Activated CD4-positive, alpha-beta T cell treated with anti-CD3 and anti-CD28 coated beads, Interleukin-2, amount 50 U/mL, for 48 hours (primary cell): ENCODE measurements at places on chromosomes 11 and 22.

DNA sequence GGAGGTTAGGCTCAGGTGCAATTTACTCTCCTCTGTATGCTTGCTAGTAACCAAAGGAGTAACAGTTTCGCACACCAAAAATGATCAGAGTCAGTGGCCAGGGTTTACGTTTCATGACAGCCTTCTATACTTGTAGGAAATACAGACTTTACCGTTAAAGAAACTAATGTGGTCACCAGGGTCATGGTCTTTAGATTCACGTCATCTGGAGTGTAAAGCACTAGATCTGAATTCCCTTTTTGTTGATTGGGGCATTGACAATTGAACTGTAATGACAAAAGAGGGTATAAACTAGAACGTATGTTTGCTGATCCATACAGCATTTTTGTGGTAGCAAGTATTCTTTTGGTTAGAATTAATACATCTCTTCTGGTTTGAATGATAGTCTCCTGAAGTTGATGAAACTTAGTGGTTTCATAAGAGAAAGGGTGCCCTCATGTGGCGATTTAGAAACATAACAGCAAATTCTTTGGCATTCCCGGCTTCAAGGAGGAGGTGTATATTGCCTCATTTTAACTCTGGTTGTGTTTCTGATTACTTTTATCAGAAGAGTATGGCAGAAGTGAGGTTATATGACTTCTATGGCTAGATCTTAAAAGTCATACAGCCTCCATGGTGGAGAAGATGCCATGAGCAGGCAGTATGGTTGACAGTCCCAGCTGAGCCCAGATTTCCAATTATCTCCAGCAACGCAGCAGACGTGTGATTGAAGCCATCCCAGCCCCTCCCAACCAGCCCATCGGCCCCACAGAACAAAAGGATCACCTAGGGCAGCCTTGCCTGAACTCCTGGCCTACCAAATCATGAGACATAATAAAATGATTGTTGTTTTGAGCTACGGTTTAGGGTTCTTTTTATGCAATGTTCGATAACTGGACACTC, 35.1 kb downstream of the MMP7 start:
- DNase-seq: no peak

DNA sequence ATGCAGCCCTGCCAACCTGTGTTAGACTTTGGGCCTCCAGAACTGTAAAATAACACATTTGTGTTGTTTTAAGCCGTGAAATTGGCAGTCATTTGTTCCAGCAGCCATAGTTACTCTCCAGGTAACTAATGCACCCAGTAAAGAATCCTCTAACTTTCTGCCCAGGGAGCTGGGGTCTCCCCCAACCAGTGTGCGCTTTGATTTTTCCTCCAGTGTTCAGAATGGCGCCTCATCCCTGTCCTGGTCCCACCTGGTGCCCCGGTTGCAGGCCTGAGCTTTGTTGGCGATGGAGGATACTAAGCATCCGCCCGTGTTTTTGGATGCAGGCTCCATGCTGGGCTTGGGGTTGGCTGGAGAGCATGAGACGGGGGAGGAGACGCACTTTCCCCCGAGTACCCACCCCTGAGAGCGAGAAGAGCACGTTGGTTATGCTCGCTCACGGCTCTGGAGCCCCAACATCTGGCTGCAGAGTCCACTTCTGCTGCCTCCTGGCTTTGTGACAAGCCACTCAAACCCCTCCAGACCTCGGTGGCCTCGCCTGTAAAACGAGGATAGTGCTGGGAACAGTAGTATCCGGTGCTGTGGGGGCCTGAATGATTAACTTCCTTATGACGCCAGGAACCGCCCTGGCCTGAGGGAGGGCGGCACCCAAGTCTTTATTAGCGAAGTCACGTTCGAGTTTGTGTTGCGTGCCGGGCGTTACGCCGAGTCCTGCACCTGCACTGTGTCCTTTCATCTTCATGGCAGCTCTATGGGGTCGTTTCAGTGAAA, 25.8 kb downstream of the MRGPRD start:
- no peak for DNase-seq

- no peak for DNase-seq
Measured at GRCh38 chr11:20056950-20057943, 103.0 kb downstream of the DBX1 start.

DNA sequence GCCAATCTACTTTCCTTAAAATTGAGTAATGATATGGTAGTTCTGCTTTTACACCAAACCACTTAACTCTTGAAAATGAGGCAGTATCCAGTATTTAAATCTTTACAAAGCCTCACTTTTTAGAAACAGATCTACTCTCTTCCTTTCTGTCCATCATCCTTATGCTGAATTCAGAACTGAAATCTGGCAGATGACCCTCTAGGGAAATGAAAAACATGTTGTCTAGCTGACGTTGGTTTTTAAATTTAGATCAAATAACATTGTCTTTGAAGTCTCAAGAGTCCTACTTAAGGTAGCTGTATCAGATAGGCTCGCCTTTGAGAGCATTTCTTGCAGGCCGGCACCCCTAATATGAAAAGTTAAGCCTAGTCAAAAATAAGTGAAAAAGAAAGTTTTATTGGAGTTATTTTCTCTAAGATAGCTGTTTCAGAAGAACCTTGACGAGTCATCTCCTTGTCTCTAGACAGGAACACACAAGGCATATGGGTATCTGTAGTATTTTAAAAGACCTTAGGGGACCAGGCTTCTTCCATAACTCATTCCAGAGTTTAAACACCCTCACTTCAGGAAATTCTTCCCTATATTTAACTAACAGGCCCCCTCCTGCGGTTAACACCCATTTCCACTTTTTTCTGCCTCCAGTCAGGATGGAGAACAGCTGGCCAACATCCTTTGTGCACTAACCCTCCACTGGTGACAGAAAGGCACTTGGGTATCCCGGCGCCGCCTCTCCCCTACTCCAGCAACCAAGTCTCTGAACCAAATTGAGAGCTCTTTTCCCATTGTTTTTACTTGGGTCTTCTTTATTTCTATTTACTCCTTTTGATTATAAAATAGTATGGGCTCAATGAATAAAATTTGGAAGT, 81.2 kb downstream of the WNT11 start:
- no peak for DNase-seq

DNA sequence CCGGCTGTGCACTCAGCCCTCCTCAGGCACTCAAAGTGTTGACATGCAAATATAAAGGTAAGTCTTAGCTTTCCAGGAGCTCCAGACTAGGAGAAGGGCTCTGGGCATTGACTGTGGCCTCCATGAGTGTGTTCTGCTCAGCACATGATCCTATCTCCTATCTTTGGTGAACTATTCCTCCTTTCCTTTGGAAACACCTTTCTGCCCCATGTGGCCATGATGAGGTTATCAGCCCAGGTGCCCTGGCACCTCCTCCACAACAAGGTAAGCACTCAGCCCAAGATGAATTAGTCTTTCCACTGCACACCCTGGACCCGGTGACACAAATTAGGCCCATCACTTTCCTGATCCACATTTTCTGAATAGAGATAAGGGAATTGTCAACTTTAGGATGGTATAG, 37.9 kb upstream of the LMO1 start:
- DNase-seq: no peak

- DNase-seq: no peak
Measured at GRCh38 chr11:104169091-104169490, 5.1 kb upstream of the PDGFD start.

- DNase-seq: no peak
Measured at GRCh38 chr22:23424031-23424430, 156.1 kb downstream of the IGLL1 start.

GRCh38 chr11:75142714-75143419, 8.0 kb upstream of the SLCO2B1 start:
- DNase-seq: peak; percentile 85

- no peak for DNase-seq
Measured at GRCh38 chr11:134636071-134636470, 224.0 kb upstream of the B3GAT1 start.

DNA sequence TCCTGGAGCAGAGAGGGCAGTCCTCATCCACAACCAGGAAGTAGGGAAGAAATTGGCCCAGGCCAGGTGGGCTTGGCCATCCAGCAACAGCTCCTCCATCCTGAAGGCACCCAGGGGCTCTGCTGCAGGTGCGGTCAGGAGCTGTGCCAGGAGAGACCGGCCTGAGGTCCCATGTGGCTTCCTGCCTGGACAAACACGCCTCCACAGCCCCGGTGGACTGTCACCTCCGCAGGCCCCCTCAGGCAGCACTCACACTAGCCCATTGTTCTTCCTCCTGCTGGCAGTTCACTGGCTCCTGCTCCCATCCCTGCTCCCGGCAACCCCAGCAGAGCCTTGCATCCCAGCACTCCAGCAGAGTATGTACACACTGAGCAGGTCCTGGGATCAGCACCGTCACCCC, 16.0 kb upstream of the POU2AF1 start:
- DNase-seq: no peak

GRCh38 chr22:16968218-16968595, 39.8 kb downstream of the GAB4 start:
- no peak for DNase-seq

DNA sequence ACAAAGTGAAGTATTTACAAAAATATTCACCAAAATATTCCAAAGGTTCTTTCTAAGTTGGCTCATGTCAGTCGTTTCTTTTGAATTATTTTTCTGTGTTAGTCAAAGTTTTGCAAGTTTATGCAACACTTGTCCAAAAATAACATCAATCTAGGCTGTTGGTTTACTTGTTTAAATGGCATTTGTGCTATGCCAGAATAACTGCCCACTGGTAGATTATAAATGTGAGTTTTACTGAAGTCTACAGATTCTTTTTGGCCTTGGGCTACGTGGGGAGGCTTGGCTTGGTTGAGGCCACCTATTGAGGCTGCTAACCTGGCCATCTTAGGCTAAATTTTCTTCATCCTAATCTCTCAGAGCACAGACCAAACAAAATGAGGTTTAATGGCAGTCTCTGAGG, 1091.9 kb upstream of the RAG2 start:
- no peak for DNase-seq

DNA sequence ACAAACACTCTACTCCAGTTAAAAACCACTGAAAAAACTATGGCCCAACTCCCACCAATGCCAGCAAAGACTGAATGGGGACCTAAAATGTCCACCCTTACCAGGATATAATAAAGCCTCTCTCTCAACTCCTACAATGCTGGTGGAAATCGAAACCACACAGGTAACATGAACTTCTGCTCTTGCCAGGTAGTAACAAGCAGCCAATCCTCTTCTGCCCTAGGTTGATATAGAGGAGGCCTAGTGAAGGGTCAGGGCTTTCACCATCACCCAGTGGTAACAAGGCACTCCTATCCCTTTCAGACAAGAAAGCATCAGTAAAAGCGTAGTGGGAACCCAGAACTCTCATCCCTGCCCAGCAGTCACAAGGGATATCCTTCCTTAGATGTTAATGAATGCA, 22.6 kb downstream of the DCUN1D5 start:
- DNase-seq: no peak

GRCh38 chr11:3989921-3990290, 104.7 kb upstream of the RRM1 start:
- no peak for DNase-seq

DNA sequence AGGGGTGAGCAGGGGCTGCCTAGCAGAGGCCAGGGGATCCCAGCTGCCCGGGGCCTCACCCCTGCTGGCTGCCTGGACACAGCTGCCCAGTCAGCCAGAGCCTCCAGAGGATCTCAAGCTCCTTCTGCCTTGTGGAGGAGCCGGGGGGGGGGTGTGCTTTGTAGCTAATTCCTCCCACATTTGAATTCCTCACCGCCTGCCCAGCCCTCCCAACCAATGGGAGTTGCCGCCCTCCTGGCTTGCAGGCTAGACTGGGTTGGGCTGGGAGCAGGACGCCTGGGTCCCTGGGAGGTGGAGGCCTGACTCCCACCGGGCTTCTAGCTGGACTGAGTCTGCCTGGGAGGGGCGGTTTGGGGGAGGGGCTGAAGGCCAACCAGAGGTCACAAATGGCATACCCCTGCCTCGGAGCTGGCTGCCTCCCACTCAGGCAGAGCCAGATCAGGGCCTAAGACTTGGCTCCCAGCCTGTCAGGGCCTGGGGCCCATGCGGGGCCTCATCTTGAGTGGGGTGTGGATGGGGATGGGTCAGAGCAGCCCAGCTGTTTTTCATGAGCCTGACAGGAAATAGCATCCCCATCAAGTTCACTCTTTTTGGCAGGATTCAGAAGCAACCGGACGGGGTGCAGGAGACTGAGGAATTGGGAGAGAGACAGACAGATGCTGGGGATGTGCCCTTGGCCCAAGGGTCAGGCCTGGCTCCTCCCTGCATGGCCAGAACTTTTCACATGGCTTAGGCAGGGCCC, 29.2 kb upstream of the PDE2A start:
- no peak for DNase-seq

DNA sequence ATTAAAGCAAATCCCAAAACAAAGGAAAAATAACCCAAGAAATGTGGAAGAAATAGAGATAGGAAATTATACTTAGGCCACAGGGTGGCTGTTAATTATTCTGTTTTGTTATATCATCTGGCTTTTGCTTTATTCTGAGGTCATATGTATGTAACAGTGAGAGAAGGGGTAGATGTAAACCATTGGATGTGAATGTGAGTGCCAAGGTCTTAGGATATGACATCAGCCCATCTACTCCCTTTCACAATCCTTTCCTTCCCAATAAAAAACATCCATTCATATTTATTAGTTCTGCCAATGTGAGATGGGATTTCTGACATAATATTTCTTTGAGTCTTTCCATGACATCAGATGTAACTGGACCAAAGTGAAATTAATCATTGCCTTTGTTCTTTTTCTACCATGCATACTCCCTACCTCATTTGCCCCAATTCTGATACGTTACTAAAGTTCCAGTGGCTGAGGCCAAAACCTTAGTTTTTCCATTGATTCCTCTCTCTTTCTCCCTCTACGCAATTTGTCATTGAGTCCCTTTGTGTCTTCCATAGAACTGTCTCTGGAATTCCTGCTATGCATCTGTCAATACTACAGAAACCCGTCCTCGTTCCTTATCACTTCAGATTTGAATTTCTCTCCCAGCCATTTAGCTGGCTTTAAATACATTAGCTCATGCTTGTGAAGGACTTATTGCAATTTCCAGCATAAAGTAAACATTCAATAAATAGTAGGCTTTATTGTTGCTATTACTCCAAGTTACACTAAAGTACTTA, 170.3 kb downstream of the ARHGAP42 start:
- DNase-seq: no peak

DNA sequence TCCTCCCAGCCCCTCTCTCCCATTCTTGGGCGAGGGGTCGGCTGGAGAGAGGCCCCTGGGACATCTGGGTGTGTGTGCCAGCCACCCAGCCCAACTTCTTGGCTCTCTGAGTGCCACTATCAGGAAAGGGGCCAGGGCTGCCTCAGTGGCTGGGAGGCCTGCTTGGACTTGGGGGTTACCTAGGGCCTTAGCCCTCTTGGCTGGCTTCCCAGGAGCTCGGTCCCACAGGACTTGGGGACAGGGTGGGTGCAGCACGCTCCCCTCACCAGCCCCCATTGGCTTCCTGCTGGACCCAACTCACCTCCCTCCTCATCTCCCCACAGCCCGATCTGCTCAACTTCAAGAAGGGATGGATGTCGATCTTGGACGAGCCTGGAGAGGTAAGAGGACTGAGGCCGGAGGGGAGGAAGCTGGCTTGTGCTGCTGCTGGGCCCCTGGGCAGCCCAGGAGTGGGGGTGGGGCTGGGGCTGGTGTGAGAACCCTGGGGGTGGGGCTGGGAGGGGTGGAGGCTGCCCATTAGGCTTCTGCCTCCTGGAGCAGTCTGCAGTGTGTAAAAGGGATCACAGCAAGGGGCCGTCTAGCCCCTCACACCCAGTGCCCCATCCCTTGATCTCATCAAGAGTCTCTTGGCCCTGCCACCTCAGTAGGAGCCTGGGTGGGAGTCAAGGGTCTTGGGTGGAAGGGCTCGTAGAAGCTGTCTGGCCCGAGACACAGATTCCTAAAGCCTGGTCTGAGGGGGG, 54.8 kb downstream of the TRIOBP start:
- DNase-seq: no peak

- no peak for DNase-seq
Measured at GRCh38 chr11:96002339-96002738, 78.4 kb upstream of the MTMR2 start.
